Type B pancreatic cell (in vitro differentiated cells): ENCODE measurements at places on chromosomes 12 and 14. TPM values are rescaled to one million over a fixed set of nuclear protein-coding genes. Genes with fewer than 3 reads are reported as not detected.

DNA sequence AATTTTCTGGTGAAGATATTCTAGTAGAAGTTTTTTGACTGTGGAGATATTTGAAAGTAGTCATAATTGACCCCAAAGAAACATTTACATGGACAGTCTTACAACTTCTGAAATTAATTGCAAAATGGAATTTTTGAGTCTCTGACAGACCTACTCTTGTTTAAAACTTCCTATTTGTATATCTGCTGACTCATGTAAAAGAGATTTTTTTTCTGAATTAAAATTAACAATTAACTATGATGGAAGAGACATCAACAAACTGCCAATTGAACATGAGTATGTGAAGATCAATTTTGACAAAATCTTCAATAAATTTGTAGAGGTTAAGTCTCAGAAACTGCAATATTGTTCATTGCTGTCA, 108.5 kb upstream of the MAX start:
- no peak for DNase-seq
- H3K4me1 ChIP-seq, result peaks cover 18% of the 10 kb centered on the region
- no peaks in the 10 kb centered on the region for H3K27me3 ChIP-seq
- no peak overlapping the region for H3K27ac ChIP-seq

DNA sequence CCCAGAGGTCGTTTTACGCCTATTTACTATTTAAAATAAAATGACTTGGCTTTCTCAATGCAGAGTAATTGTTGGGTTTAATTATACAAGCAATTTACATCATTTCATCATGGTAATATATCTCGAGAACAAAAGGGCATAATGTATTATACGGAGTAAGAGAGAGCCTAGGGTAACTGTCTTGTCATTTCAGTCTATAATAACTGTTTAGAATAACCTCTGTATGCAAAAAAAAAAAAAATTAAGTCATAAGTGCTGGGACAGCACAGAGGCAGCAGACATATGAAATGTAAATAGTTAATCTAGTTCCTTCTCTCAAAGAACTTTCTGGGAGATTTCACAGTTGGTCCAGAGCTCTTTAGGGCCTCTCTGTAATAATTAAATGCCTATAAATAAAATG, 284.9 kb downstream of the TMTC2 start:
- H3K4me1 ChIP-seq, result peaks cover 18% of the 10 kb centered on the region
- peaks cover 13% of the 10 kb centered on the region for H3K36me3 ChIP-seq
- H3K27me3 ChIP-seq, result no peaks in the 10 kb centered on the region
- H3K4me3 ChIP-seq, result no peak overlapping the region
- H3K27ac ChIP-seq, result no peak overlapping the region

GRCh38 chr12:40969796-40970195, 218.3 kb upstream of the PDZRN4 start:
- no peak overlapping the region for H3K27ac ChIP-seq
- no peaks in the 10 kb centered on the region for H3K36me3 ChIP-seq
- H3K4me3 ChIP-seq, result no peak overlapping the region
- no peak for DNase-seq
- H3K4me1 ChIP-seq, result no peaks in the 10 kb centered on the region

The TGM1 gene
- 10.1 and 16.6 TPM in 2 replicates for total RNA-seq

The RIMBP2 gene
- 23.7 and 35.6 TPM in 2 replicates for total RNA-seq

DNA sequence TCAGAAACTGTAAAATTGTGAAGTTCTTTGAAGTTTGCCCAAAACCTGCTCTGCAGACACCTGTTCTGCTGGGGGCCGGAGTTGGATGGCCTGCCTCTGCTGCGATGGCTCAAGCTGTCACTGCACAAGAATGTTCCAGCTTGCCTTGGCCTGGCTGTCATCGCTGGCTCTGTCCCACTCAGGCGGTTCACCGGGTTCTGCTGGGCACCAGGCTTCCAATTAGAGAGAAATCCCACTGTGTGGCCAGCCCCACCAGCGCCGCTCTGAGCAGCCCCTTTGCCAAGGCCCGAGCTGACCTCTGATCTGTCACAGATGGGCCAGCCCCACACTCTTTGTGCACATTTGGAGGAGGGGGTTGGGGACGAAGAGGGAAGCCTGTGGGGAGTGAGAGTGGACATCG, 71.7 kb upstream of the GPATCH2L start:
- DNase-seq, result no peak
- no peak overlapping the region for H3K27ac ChIP-seq
- no peak overlapping the region for H3K4me3 ChIP-seq
